ENCODE measurements at places on chromosomes 11 and 22. TPM values are rescaled to one million over a fixed set of nuclear protein-coding genes. Genes with fewer than 3 reads are reported as not detected.

The MOGAT2 gene
- total RNA-seq, result not detected

The MMP11 gene
- total RNA-seq, result 14.2 TPM

The PHLDA2 gene
- 7.6 TPM for total RNA-seq

The MAML2 gene
- 7.4 TPM for total RNA-seq

The SAAL1 gene
- total RNA-seq, result 19.4 TPM

The MIAT gene
- total RNA-seq, result 1.5 TPM

The MFRP gene
- total RNA-seq, result not detected

The MS4A6A gene
- total RNA-seq, result not detected
